ENCODE measurements at places on chromosomes 1 and 21.

- no peak for DNase-seq
Measured at GRCh38 chr1:158809256-158809655, 21.9 kb upstream of the MNDA start.

- DNase-seq, result no peak
Measured at GRCh38 chr1:62467092-62467491, 30.2 kb downstream of the USP1 start.

GRCh38 chr1:52157582-52157981 is 15.7 kb downstream of the ZFYVE9 start:
- DNase-seq, result no peak

DNA sequence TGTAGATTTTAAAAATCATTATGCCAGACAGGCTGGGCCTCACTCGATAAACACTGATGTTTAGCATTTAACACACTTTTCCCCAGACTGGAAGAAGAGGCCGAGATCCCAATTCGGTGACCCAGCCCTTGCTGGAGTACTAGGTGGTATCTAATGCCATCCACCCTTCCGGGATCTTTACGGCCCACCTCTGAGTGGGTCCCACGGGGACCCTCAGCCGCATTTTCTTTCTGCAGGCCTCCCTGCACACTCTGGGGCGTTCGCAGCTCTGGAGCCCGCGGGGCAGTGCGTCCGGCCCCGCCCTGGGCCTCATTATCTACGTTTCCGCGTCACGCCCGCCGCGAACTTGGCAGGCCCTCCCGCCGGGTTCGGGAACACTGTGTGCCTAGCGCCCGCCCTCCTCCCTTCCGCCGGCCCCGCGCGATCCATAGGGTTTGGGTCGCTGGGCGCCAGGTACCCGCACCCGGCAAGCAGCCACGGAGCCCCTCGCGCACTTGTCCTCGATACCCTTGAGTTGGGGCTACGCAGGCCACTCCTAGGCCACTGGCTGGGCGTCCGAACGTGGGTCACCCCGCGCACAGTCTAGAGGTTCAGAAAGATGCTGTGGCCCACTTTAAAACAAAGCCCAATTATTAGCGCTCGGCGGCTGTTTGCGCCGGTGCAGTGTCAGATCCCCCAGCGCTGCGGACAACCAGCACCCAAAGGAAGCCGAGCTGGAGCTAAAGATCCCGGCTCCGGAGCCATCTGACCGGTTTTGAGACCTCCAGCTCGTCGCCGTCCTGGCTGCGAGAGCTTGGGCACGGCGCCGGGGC is 950 bp upstream of the EVA1C start:
- peak; percentile 67 for DNase-seq

DNA sequence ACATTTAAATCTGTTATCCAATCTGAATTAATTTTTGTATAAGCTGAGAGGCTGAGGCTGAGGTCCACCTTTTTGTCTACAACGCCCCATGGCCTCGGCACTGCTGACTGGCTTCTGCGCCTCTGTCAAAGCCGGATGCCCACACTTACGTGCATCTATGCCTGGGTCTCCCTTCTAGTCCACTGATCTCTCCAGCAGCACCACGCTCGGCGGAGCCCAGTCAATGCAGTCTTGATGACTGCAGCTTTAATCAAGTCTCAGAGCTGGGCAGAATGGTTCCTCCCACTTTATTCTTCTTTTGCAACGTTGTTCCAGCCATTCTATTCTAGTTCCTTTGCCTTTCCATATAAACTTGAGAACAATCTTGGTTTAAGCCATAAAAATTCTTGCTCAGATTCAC is 9.4 kb downstream of the PRDM15 start:
- no peak for DNase-seq

- no peak for DNase-seq
Measured at GRCh38 chr21:35139382-35139715, 90.2 kb upstream of the RUNX1 start.

DNA sequence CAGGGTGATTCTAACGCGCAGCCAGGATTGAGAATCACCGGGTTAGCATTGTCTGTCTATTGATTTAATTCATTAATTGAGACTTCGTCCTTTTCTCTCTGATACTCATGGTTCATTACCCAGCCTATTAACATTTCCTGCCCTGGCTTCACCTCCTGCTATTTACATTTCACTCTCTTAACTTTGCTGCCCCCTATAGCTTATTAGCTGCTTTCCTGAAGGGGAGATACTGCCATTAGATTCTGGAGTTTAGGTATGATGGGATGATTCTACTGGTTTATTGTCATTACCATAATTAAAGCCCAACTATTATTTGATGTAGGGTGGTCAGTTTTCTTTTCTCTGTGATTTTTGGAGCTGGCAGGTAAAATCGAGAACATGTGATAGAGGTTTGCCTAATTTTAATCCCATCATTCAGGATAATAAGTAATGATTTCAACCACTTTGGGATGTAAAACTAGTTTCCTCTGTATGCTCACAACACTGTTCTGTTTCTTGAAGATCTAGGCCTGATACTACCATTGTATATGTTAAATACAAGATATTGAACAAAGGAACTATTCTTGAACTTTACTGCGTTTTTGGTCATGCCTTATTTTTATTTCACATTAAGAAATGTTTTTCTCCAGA is 6.4 kb downstream of the PPP2R5A start:
- DNase-seq, result peak; percentile 83

GRCh38 chr1:105872817-105873216 is 1183.7 kb upstream of the PRMT6 start:
- peak; percentile 41 for DNase-seq

GRCh38 chr1:117638141-117638540 is 32.3 kb downstream of the TENT5C start:
- DNase-seq, result no peak

DNA sequence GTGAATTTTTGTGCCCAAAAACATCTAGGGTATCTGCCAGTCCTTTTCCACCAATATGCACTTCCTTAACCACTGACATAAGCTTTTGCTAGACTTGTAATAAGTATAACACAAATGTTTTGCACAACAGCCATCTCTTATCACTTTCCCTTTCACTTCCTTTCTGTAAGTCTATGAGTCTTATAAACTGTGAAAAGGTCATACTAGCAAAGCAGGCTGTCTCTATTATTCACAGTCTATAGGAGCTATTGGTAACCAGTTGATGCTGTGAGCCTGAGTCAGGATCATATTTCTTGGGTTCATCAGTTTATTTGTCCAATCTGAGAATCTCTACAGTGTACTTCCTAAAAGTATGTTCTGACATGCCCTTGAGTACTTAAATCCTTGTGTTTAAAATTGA is 172.6 kb downstream of the CHRM3 start:
- DNase-seq, result peak; percentile 37

DNA sequence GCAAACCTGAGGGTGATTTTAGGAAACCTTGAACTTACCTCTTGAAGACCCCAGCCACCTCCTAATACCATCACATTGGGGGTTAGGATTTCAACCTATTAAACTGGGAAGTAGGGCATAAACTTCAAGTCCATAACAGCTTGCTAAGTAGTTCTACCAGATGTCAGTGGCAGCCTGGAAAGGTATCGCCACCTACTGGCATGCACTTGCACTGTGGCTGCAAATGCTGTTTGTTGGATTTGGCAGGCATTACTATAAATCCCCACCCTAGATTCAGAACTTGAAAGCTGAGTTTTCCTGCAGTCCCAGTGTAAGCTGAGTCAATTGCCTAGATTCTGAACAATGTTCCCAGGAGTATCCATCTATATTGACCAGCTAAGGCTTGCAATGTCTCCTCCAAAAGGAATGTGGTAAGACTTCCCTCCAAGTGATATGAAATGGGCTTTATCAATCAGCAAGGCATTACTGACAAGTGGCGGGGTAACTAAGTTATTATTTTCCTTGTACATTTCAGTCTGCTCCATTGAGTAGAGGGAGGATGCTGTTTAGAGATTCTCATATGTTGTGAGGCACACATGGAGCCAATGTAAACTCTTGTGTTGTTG is 474.5 kb downstream of the PTPRC start:
- DNase-seq, result peak; percentile 80

DNA sequence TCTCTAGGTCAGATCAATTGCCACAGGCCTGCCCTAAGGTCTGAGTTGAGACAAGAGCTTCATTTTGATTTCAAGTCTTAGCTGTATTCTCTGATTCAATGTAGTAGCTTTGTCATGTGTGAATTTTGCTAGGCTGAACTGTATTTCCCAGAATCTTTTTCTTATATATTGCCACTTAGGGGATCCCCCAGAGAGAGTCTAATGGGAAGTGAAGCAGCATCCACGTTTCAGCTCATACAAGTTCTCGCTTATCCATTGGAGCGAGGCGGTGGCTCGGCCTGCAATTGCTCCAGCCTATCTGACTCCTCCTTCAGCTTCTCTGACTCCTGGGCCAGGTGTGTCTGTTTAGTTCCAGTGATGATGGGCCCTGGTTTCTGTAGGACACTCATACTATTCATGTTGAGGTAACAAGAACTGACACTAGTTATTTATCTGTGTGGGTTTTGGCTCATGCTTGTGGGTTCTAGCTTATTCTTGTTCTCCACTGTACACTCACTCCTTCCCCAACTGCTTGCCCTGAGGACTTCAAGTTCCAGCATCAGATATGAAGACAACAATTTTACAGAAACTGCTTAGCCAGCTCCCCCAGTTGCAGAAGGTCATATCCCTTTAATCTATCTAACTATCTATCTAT is 48.2 kb downstream of the TBX19 start:
- no peak for DNase-seq

GRCh38 chr1:205454903-205455335 is 926 bp downstream of the BLACAT1 start:
- no peak for DNase-seq

DNA sequence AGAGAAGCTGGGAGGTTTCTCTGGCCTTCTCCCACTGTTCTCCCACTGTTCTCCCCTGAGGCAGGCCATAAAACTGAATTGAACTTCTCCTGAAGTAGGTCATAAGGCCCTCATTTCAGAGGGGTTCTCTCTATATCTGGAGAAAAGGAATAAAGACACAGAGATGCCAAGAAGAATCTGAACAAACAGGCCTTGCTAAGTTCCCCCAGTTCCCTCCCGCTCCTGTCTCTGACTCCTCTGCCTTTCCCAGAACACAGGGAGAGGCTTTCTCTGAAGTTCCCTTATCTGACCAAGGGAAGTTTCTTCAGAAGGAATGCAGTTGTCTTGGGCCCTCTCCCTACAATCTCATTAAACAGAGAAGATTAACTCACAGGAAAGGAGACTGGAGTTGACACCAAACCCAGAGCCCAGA is 83.4 kb downstream of the SLC16A1 start:
- DNase-seq, result no peak
